ENCODE measurements at places on chromosomes 1 and 21.
A peak's percentile ranks its signal among the peaks of the same experiment; 100 is the strongest.

- DNase-seq: no peak
Measured at GRCh38 chr1:29090937-29091618, 32.6 kb downstream of the TMEM200B start.

- no peak for DNase-seq
Measured at GRCh38 chr1:9235096-9235459, 504 bp downstream of the H6PD start.

DNA sequence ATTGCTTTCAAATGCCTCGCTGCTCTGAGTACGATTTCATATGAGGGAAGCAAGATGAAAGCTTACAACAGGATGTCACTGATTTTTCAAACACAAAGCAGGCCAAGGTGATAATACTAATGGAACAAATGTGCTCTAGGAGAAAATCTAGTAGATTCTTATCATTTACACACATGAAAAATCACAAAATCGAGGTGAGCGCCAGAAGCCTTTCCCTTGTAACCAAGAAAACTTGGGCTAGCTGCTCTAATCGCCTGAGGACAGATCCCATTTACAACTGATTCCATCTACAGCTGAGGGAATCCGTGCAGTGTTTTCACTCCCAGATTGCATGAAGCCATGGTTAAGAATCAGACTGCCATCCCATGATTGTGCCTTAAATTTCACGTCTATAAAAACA, 117.5 kb downstream of the TM2D1 start:
- DNase-seq: no peak

DNA sequence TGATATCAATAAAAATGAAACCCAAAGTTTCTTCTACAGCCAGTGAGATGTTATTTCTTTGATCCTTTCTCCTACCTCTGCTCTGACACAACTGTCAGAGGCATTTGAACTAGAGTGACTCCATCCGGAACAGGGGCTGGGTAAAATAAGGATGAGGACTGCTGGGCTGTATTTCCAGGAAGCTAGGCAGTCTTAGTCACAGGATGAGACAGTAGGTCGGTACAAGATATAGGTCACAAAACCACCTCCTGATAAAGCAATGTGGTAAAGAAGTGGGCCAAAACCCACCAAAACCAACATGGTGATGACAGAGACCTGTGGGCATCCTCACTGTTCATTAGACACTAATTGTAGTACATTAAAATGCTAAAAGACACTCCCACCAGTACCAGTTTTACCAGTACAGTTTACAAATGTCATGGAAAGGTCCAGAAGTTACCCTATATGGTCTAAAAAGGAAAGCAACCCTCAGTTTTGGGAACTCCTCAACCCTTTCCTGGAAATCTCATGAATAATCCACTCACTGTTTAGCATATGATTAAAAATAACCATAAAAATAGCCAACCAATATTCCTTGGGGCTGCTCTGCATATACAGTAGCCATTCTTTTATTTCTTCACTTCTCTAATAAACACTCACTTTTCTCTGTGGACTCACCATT, 96.7 kb downstream of the GABPA start:
- DNase-seq: peak; percentile 45

- peak; percentile 23 for DNase-seq
Measured at GRCh38 chr1:233668725-233669294, 54.9 kb downstream of the KCNK1 start.

DNA sequence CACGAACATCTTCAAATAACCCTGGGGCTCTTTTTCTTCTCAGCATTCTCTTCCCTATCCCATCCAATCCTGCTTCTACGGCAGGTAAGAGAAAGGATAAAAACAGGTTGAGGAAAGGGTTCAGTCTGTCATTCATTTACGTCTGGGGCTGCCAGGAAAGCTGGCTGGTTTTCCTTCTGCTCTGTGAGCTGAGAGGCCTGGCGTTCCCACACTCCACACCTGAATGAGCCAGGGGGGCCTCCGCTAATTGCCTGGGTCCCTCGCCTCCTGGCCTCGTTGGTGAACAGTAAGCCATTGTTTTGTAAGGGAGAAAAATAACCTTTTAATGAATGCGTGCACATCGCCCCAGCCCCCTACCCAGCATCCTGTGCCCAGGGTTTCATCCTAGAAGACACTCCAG, 70.8 kb upstream of the SIM2 start:
- DNase-seq: no peak

- DNase-seq: no peak
Measured at GRCh38 chr1:14321422-14321821, 277.1 kb upstream of the KAZN start.

DNA sequence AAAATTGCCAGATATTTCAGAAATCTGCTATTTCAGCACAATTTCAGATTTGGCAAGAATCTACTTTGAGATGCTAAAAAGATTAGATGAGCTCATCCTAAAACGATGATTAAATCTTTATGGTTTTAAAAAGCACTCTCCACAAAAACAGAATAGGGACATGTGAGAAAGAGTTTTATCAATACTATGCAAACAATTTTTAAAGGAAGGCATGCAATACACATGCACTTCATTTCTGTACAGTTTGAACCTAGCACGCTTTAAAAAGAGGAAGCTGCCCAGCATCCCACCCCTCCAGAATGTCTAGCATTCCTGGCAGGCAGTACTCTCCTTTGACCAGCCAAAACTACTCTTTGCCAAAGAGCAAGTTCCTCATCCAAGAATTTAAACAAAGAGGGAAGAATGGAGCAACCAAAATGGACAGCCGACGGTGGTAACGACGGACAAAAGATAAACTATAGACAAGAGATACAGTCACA, 1.3 kb downstream of the ARHGAP29 start:
- no peak for DNase-seq

GRCh38 chr21:28342212-28342810, 650.4 kb downstream of the LTN1 start:
- no peak for DNase-seq

GRCh38 chr1:177567393-177567792, 396.6 kb downstream of the BRINP2 start:
- DNase-seq: no peak

DNA sequence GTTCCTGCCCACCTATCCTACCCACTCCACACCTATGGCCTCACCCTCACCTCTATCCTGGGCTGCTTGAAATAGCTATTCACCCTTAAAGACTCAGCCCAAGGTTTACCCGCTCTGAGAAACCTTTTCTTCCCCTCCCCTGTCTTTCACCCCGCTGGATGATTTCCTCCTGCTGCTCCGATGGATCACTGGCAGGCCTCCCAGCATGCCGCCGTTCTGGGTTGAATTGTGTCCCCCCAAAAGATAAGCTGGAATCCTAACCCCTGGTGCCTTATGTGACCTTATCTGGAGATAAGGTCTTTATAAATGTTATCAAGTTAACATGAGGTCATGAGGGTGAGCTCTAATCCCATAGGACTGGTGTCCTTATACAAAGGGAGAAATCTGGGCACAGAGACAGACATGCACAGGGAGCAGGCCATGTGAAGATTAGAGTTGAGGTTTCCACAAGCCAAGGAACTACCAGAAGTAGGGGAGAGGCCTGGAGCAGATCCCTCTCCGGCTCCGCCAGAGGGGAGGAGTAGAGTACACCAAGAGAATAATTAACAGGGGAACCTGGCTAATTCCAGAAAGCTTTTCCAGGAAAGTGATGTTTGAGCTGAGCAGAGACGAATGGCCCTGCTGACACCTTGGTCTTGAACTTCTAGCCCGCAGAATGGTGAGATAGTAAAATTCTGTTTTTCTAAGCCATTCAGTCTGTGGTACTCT, 110.0 kb upstream of the SERBP1 start:
- DNase-seq: no peak

DNA sequence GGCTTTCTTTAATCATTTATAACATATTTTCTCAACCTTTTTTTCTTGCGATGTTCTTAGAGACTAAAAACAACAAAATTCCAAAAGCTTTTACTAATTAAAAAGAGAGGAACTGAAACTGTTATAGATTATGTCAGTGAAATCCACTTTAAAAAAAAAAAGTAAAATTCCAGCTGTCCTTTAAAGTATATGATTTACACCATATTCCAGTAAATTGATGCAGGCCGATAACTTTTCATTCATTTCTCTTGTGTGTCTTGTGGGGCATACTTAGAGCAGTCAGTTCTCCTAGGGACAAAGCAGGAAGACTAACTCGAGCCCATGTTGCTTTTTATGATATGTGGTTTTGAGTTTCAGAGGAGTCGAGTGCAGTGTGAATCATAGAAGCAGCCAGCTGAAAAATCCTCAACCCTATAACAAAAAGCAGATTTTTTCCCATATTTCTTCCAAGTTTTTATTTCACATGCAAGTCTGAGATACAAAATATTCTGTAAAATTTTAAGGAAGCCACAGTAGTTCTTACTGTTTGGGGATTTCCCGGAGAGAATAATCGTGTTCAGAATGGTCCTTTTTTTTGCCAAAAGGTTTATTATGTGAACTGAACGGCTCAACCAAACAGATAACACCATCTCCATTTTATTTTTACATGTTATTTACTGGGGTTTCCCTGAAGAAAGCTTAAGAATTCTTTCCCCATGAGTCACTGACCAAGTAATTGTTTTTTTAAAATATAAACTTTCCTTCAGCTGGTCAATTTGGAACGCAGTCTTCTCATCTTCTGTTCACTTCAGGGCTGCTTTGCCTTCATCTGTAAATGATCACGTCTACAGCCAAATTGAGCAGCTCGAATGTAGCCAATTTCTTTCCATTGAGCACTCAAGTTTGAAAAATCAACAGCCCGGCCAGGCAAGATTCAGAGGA, 77.0 kb upstream of the C1orf105 start:
- DNase-seq: no peak

- no peak for DNase-seq
Measured at GRCh38 chr1:10839188-10839770, 42.8 kb upstream of the CASZ1 start.

DNA sequence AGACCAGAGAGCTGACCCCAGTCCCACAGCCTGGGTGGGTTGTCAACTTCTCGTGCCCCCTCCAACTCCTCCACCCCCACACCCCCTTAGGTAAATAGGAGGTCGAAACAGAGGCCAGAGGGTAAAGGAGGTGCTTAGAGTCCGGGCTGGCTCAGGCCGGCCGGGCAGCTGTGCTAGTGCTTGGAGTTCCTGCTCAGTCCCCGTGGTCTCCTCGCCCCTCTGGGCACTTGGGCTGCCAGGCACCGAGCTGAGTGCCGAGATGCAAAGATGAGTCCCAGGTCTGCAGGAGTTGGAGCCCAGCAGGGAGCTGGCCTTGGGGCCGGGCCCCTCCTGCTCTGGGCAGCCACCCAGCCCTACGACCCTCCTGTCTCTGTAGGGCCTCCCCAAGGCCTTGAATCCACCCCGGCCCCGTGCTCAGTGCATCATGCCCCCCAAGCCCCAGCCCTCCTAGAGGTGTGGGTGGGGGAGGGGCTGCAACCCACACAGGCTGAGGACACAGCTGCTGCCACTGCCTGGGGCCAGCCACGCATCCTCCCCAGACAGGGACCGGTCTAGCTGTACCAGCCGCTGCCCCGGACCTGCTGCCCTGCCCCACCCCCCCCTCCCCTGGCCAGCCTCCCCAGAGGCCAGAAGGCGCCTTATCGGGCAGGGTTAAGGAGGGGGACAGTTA, 1.9 kb downstream of the SMIM1 start:
- DNase-seq: no peak

GRCh38 chr1:119293797-119294196, 74.8 kb upstream of the HAO2 start:
- no peak for DNase-seq

- no peak for DNase-seq
Measured at GRCh38 chr1:62068416-62068843, 126.2 kb upstream of the L1TD1 start.

GRCh38 chr1:107244709-107245500, 104.1 kb downstream of the NTNG1 start:
- DNase-seq: no peak

GRCh38 chr21:14959343-14959742, 105.5 kb downstream of the NRIP1 start:
- DNase-seq: no peak

DNA sequence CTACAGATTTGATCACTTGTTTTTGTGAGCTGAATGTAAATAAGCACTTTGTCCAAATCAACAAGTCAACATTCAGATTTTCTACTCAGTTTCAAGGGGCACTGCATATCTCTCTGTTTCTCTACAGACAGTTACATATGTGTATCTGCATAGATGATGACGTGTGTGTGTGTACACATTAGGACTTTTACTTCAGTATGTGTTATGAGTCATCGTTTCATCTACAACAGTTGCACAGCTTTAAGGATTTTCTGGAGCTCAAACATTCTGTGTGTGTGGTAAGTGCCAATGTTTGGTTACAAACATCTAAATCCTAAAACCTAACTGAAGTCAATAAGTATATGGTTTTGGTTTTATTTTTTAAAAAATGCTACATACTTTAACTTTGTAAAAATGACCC, 494.5 kb upstream of the PBX1 start:
- no peak for DNase-seq

GRCh38 chr1:183838221-183838620, 33.3 kb downstream of the RGL1 start:
- DNase-seq: no peak

GRCh38 chr1:219359126-219359525, 185.4 kb downstream of the LYPLAL1 start:
- no peak for DNase-seq

- no peak for DNase-seq
Measured at GRCh38 chr1:21350202-21350885, 60.1 kb upstream of the ECE1 start.

- DNase-seq: no peak
Measured at GRCh38 chr21:41217671-41218385, 49.9 kb downstream of the BACE2 start.

GRCh38 chr1:181743878-181744312, 260.6 kb downstream of the CACNA1E start:
- DNase-seq: no peak

DNA sequence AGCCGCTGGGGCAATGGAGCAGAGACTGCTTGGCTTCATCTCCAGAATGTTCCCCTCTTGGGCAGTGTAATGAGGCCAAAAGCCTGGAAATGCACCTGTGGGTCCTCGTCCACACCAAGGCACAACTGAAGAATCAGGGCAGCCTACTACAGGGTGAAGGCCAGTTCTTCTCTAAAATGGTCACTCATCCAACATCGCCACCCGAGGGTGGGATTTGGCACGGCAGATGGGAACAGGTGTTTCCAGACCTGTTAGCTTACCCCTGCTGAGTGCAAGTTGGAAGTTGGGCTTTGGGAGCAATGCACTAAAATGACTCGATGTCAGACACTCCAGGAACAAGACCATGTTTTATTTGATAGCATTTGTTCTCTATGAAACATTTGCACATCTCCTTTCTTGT, 543.7 kb downstream of the NPHP4 start:
- peak; percentile 53 for DNase-seq

GRCh38 chr1:10934150-10934818, 78.2 kb upstream of the TARDBP start:
- DNase-seq: no peak

DNA sequence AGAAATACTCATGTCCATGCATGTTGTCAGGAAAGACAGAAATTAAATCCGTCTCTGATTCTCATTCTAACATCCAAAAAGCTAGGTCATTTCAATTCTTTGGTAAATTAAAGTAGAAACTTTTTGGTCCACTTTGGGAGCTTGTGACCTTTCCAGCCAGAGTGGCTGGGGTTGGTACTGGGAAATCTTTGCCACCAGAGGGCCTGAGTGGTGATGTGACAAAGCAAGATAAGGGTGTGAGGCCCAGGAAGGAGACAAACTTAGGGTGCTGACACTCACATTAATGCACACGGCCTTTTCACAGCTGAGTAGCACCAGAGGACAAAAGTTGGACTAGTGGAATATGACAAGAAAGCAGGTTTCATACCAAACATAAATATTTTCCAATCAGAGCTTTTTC, 144.3 kb downstream of the DNM3 start:
- peak; percentile 18 for DNase-seq

GRCh38 chr1:212677136-212677535, 22.5 kb downstream of the BATF3 start:
- no peak for DNase-seq

GRCh38 chr1:179818743-179819173, 58.8 kb downstream of the TOR1AIP2 start:
- no peak for DNase-seq

GRCh38 chr21:44845418-44846223, 27.8 kb upstream of the SUMO3 start:
- peak; percentile 55 for DNase-seq
